ENCODE measurements at places on chromosomes 7 and 10. TPM values are rescaled to one million over a fixed set of nuclear protein-coding genes. Genes with fewer than 3 reads are reported as not detected.

Gene MEIG1
- total RNA-seq: 0.78 TPM

Gene CLDN3
- total RNA-seq: not detected

Gene PAPOLB
- not detected for total RNA-seq

Gene DGKI
- total RNA-seq: not detected

Gene AZGP1
- not detected for total RNA-seq

DNA sequence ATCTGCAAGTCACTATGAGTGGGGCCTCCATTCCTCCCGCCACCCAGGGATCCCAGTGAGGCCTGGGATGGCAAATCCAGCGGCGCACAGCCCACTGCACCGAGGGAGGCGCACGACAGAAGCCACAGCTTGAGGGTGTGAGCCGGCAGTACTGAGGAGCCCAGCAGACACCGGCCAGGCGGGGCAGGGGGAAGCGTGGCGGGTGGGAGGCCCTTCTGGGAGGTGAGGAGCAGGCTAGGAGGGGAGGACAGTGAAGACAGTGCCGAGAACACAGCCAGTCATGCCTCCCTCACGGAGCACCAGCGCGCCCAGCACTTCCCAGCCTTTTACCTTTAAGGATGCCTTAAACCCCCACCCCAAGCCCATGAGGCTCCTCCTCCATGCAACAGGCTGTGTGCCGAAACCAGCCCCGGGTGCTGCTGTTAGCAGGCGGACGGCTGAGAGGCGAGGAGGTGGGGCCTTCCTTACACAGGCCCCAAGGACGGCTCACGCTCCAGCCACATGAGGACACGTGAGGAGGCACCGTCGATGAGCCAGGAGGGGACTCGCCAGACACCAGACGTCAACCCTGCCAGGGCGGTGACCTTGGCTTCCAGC, 258.5 kb downstream of the PTPRN2 start:
- H3K36me3 ChIP-seq: peaks cover 13% of the 10 kb centered on the region
- DNase-seq: no peak
- H3K27me3 ChIP-seq: no peaks in the 10 kb centered on the region
- no peak overlapping the region for H3K27ac ChIP-seq
- H3K4me1 ChIP-seq: no peaks in the 10 kb centered on the region

DNA sequence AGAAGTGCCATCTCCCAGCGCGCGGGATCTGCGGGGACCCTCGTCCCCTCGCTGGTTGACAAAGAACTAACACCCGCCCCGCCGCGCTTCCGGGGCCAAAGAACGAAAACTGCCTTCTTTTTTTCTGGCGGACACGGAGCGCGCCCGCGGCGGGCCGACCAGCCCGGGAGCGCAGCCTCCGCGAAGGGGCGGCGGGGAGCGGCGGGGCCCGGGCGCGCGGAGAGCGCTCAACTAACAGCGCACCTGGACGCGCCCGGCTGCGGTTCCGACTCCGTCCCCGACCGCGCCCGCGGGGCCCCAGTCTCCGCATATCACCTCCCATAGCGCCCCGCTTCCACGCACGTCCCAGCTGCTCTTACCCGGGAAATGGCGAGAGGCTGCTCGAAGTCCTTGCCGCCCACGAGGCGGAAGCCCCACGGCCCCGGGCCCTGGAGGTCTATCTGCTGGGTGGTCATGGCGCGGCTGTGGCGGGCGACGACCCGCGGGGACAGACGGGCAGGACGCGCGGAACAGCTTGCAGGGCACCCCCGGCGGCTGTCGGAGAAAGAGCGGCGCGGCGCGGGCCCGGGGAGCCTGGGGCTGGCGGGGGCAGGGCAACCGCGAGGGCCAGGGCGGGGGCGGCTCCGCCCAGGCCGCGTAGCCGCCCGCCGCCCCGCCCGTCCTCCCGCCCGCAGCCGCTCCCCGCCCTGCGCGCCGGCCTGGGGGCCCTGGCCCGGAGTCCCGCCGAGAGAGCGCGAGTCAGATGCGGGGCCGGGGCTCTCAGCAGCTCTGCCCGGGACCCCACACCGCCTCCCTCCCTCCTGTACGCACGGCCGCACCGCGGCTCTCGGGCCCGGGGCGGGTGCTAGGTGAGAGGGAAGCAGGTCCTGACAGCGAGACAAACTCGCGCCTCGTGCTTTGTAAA, at the start of gene PDLIM1:
TSS of gene PDLIM1 (minus strand) at position 543 of the 904 bp plus-strand sequence. CDS start at position 455, 88 bp downstream.
- H3K4me1 ChIP-seq: peaks cover 29% of the 10 kb centered on the region
- peaks cover 54% of the 10 kb centered on the region for H3K27me3 ChIP-seq
- peak within 1 kb of the TSS; percentile 38 for H3K27ac ChIP-seq
- DNase-seq: peak; percentile 75
- peaks cover 1% of the 10 kb centered on the region for H3K36me3 ChIP-seq

DNA sequence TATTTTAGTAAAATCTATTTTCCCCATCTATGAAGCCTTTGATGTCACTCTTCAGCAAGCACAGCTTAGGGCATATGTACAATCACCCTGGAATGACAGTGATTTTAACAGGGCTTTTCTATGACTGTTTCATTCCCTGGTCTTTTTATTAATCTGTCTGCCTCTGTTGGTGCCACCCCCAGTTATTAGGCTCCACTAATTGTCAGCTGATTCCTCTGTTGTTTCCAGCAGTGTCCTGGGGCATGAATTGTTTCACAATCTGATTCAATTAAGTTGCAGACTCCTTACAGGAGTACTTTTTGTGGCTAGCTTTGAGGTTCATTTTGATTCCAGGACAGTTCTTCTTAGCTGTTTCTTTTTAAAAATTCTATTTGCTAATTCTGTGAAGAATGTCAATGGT, 38.6 kb downstream of the MYO3A start:
- no peak for DNase-seq
- no peaks in the 10 kb centered on the region for H3K36me3 ChIP-seq
- H3K4me1 ChIP-seq: no peaks in the 10 kb centered on the region
- H3K27ac ChIP-seq: no peak overlapping the region

- H3K36me3 ChIP-seq: peaks cover 15% of the 10 kb centered on the region
- no peak for DNase-seq
- no peaks in the 10 kb centered on the region for H3K4me1 ChIP-seq
- no peak overlapping the region for H3K4me3 ChIP-seq
- no peak overlapping the region for H3K27ac ChIP-seq
Measured at GRCh38 chr10:118307220-118307619, 34.9 kb downstream of the FAM204A start.

- H3K36me3 ChIP-seq: no peaks in the 10 kb centered on the region
- peaks cover 30% of the 10 kb centered on the region for H3K4me1 ChIP-seq
- H3K27me3 ChIP-seq: no peaks in the 10 kb centered on the region
- no peak for DNase-seq
- no peak overlapping the region for H3K27ac ChIP-seq
Measured at GRCh38 chr10:114337510-114338462, 66.5 kb downstream of the AFAP1L2 start.

- H3K27me3 ChIP-seq: peaks cover 11% of the 10 kb centered on the region
- DNase-seq: no peak
- peak overlapping the region; percentile 63 for H3K4me3 ChIP-seq
- H3K27ac ChIP-seq: peak overlapping the region; percentile 33
- H3K36me3 ChIP-seq: peaks cover 14% of the 10 kb centered on the region
- peaks cover 4% of the 10 kb centered on the region for H3K4me1 ChIP-seq
Measured at GRCh38 chr7:130141161-130141883, 63.9 kb downstream of the TMEM209 start.

- no peaks in the 10 kb centered on the region for H3K36me3 ChIP-seq
- no peak for DNase-seq
- H3K27ac ChIP-seq: no peak overlapping the region
- H3K27me3 ChIP-seq: no peaks in the 10 kb centered on the region
- no peaks in the 10 kb centered on the region for H3K4me1 ChIP-seq
- H3K4me3 ChIP-seq: no peak overlapping the region
Measured at GRCh38 chr10:78905015-78905956, 163.5 kb upstream of the ZMIZ1 start.

GRCh38 chr7:66529883-66530610, 98.6 kb upstream of the KCTD7 start:
- H3K27me3 ChIP-seq: peaks cover 1% of the 10 kb centered on the region
- H3K36me3 ChIP-seq: peaks cover 4% of the 10 kb centered on the region
- no peak for DNase-seq
- H3K4me1 ChIP-seq: peaks cover 3% of the 10 kb centered on the region
- H3K27ac ChIP-seq: no peak overlapping the region
- no peak overlapping the region for H3K4me3 ChIP-seq

DNA sequence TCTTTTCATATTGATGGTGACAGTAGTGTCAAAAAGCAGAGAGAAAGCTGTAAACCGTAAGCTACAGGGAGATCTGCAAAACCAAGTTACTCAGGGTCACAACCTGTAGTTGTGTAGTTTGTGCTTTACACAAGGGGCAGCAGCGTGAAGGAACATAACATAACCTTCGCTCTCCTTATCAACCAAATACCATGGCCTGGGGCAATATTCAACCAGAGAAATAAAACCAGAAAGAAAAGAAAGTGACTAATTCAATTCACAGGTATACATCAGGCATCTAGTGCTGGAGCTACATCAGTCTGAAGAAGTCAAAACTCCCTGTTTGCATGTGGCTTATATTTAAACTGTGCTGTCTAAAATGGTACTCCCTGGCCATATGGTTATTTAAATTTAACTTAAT, 224.3 kb downstream of the TWIST1 start:
- H3K27ac ChIP-seq: no peak overlapping the region
- no peak for DNase-seq
- no peaks in the 10 kb centered on the region for H3K4me1 ChIP-seq
- no peaks in the 10 kb centered on the region for H3K27me3 ChIP-seq

DNA sequence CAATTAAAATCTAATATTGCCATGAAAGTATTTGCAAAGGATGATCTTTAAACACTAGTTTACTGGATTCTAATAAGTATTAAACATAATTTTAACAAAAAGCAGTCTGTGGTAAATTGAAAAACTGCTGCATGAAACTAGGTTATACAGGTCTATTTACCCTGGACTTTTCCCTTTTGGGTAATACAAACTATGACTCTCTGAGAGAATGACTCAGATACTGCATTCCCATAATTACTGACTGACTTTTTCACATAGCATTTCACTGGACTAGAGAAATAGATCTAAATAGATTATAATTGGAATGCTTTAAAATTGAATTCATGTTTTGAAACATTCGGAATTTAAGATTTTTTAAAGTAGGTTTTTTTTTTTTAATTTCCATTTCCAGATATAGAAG, 395.7 kb downstream of the THSD7A start:
- H3K4me3 ChIP-seq: no peak overlapping the region
- H3K4me1 ChIP-seq: no peaks in the 10 kb centered on the region
- no peak for DNase-seq
- H3K36me3 ChIP-seq: no peaks in the 10 kb centered on the region
- no peaks in the 10 kb centered on the region for H3K27me3 ChIP-seq

GRCh38 chr10:80412486-80412885, 4.1 kb downstream of the PRXL2A start:
- H3K4me3 ChIP-seq: no peak overlapping the region
- no peaks in the 10 kb centered on the region for H3K36me3 ChIP-seq
- no peak overlapping the region for H3K27ac ChIP-seq
- peaks cover 26% of the 10 kb centered on the region for H3K4me1 ChIP-seq

DNA sequence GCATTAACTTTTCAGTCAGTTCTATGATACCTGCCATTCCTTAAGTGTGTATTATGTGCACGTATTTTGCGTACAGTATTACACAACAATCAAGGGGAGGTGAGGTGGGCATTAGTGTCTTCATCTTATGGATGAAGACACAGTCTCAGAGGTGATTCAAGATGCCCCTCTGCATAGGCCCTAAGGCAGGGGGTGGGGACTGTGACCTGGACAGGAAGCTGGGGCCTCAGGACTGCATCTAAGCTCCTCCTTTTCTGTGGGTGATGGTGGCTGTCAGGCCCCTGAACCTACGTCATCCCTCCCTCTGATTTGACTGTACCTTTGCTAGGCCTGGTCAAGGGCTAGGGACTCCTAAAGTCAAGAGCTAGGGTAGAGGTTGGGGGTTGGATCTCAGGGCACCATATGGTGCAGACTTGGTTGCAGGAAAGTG, 38.9 kb downstream of the HK1 start:
- peak overlapping the region; percentile 92 for H3K27ac ChIP-seq
- H3K4me3 ChIP-seq: peak overlapping the region; percentile 91
- no peaks in the 10 kb centered on the region for H3K27me3 ChIP-seq
- DNase-seq: peak; percentile 43
- H3K4me1 ChIP-seq: peaks cover 36% of the 10 kb centered on the region

DNA sequence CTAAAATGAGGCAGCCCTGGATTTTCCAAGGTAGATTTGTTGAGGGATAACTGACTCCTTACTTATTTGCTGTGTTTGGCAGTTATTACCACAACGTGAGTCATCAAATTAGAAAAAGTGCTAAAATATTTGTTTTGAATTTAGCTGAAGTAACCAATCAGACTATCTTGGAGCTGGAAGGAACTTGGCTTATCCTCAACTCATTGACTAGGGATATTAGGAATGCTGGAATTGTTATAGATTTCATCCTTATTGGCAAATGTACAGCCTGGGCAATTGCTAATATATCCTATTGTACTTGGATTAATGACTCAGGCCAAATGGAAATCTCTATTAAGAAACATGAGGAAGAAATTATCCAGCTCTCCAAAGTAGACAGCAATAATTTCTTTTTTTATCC, 1189.0 kb upstream of the LRRN3 start:
- no peak for DNase-seq
- no peak overlapping the region for H3K27ac ChIP-seq
- H3K36me3 ChIP-seq: no peaks in the 10 kb centered on the region
- H3K27me3 ChIP-seq: no peaks in the 10 kb centered on the region

DNA sequence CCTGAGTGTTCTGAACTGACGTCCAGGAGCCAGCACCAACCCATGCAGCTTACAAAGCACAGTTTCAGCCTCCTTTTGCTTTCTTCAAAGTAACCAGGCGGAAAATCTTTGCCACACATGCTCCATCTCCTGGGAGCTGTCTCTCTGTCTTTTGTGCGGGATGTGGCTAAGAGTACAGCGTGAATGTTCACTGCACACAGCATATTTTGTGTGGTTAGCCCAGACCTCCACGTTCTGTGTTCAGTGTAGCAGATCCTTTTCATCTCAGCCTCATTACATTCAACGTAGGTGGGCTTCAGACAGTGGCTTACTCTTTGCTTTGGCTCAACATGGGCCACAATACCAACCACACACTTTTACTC, 200.8 kb downstream of the TNS3 start:
- H3K4me1 ChIP-seq: no peaks in the 10 kb centered on the region
- H3K4me3 ChIP-seq: no peak overlapping the region
- DNase-seq: no peak
- H3K27ac ChIP-seq: no peak overlapping the region
- no peaks in the 10 kb centered on the region for H3K36me3 ChIP-seq

DNA sequence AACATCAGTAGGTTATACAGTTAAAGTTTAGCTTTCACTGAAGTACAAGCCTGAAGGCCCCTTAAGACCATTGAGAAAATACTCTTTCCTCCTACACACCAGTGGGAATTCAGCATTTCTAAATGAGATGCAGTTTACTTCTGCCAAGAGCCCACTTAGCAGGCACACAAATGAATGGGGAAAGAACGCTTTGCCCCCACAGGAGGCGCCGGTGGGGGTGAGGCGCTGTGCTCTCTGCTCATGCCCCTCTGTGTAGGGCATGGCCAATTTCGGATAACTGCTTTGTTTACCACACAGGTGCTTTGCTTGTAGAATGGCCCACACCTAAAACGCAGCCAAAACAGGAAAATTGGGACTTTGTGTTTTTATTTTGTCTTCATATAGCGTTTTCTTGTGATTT, 15.9 kb upstream of the LAT2 start:
- no peak overlapping the region for H3K4me3 ChIP-seq
- no peaks in the 10 kb centered on the region for H3K27me3 ChIP-seq
- peak; percentile 17 for DNase-seq

GRCh38 chr10:109770663-109771062, 152.6 kb downstream of the XPNPEP1 start:
- DNase-seq: no peak
- no peak overlapping the region for H3K27ac ChIP-seq
- no peaks in the 10 kb centered on the region for H3K27me3 ChIP-seq

All from activated naive CD8-positive, alpha-beta T cell treated with anti-CD3 and anti-CD28 coated beads, Interleukin-2, amount 10 ng/mL, durations not matched to agents 7 days and 5 days (primary cell).